ENCODE measurements at places on chromosomes 16 and 17.
A peak's percentile ranks its signal among the peaks of the same experiment; 100 is the strongest.

GRCh38 chr17:70875729-70876310, 706.5 kb downstream of the KCNJ2 start:
- DNase-seq, result no peak

- no peak for DNase-seq
Observed at GRCh38 chr17:45974916-45975630, 24.0 kb upstream of the STH start.

- no peak for DNase-seq
Observed at GRCh38 chr17:65707780-65708179, 146.3 kb upstream of the AXIN2 start.

DNA sequence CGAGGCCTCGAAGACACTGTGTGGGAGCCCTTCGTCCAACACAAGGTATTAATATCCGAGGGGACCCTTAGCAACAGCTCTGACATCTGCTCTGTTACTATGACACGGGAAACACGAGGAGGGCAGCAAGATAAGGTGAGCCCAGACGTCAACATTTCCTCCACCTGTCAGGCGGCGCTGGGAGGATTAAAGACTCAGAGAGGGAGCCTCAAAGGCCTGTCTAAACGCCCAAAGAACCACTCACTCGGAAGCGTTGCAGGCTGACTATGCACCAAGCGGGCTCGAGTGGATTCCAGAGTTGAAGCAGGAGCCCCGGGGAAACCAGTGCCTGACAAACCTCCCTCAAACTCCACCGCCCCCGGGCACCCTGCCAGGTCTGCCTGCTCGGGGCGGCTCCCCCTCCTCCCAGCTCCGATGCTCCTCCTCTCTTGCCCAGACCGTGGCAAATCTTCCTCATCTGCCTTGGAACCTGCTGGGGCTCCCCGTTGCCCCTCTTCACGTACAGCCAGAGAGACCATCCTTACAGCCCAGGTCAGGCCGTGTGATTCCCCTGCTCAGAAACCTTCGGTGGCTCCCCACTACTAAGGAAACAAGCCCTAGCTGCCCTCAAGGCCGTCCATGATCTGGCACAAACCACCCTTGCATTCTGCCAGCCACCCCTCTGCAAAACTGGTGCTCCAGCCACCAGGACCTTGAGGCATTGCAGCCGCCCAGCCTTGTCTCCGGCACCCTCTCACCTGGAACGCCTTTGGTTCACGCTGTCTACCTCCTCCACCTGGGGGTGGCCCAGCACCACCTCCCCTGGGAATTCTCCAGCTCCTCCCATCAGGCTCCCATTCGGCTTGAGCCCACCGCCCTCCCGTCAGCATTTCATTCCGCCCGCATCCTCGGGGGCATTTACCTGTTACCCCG, 16.2 kb downstream of the RPH3AL start:
- no peak for DNase-seq

GRCh38 chr17:80880648-80880985, 111.0 kb upstream of the CHMP6 start:
- no peak for DNase-seq

- DNase-seq, result peak; percentile 91
Observed at GRCh38 chr16:48244080-48244862, at the start of gene LONP2. Gene LONP2, plus strand, starts transcription at chr16:48244300. Its CDS starts 89 bp downstream, at chr16:48244389.

GRCh38 chr17:78979780-78980623, at the start of gene LGALS3BP:
Gene LGALS3BP, minus strand, starts transcription at chr17:78979923. Its CDS starts 2,732 bp downstream, at chr17:78977191.
- DNase-seq, result no peak

GRCh38 chr17:80795754-80796153, 195.9 kb upstream of the CHMP6 start:
- no peak for DNase-seq

GRCh38 chr17:75481194-75482068, 25.0 kb downstream of the TMEM94 start:
- no peak for DNase-seq

GRCh38 chr16:65414284-65414984, 292.6 kb upstream of the CDH11 start:
- no peak for DNase-seq
